Activated CD4-positive, alpha-beta T cell treated with anti-CD3 and anti-CD28 coated beads for 48 hours (primary cell): ENCODE measurements at places on chromosomes 12 and 14.

- no peak for DNase-seq
Observed at GRCh38 chr12:19648591-19648990, 209.3 kb downstream of the AEBP2 start.

GRCh38 chr14:46053221-46053620 lies 598.4 kb downstream of the RPL10L start:
- no peak for DNase-seq

DNA sequence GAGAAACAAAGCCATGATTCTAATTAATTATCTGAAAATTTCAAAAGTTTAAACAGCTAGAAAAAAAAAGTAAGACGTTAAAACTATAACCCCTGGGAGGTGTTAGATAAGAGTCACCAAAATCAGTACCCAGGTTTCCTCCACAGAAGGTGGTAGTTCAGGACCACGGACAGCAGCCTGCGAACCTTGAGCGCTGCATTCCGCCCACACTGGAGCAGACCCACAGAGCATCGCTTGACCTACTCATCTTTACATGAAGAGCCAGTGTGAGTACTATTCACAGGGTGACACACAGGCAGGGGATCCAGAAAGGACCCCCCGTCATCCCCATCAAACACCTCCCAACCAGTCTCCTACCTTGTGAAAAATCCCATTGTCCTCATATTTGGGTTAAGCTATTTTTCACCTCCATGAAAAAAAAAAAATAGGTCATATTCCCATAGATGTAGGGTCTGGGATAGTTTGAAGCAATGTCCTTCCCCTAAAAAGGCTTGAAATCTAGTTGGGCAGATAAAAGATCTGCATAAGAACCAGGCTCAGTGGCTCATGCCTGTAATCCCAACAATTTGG lies 8.8 kb upstream of the CHGA start:
- peak; percentile 62 for DNase-seq

DNA sequence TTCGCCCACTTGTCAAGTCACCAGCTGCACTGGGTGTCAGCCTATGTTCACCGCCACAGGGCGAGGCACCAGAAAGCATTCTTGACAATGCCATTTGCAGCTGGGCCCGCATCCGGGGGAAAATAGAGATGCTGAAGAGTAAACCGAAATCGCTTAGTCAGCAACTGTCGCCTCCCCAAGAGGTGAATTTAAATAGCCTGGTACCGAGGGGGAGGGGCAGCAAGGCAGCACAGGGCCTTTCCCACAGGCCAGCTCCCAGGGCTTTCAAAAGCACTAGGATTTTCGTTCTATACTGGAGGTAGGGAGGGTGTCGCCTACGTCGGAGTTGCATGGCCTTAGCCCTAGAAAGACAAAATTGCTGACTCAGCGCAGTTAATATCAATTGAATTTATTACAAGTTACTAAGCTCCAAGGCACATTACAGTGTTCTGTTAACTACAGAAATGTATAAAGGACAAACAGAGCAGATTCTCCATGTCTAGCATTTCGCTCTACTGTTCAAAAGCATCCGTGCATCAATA lies 4.3 kb downstream of the IRF2BPL start:
- peak; percentile 87 for DNase-seq

DNA sequence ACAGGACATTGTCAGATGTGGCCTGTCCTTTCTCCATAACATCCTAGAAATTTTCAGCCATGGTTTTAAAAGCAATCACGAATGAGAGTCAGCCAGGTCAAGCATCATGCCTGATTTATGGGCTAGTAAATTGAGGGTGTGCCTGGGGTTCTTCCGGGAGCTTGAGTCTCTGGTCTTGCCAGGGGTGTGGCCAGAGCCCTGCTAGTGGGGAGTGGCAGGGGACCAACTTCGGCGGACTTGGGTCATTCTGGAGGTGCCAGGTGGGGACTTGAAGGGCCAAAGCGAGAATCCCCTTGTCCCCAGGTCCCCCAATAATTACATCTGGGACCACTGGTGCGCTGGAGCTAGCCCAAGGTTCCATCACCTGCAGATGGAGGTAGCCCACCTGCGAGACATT lies 5.7 kb downstream of the OTUB2 start:
- DNase-seq, result no peak

- no peak for DNase-seq
Observed at GRCh38 chr12:118183155-118183554, 47.2 kb downstream of the PEBP1 start.

DNA sequence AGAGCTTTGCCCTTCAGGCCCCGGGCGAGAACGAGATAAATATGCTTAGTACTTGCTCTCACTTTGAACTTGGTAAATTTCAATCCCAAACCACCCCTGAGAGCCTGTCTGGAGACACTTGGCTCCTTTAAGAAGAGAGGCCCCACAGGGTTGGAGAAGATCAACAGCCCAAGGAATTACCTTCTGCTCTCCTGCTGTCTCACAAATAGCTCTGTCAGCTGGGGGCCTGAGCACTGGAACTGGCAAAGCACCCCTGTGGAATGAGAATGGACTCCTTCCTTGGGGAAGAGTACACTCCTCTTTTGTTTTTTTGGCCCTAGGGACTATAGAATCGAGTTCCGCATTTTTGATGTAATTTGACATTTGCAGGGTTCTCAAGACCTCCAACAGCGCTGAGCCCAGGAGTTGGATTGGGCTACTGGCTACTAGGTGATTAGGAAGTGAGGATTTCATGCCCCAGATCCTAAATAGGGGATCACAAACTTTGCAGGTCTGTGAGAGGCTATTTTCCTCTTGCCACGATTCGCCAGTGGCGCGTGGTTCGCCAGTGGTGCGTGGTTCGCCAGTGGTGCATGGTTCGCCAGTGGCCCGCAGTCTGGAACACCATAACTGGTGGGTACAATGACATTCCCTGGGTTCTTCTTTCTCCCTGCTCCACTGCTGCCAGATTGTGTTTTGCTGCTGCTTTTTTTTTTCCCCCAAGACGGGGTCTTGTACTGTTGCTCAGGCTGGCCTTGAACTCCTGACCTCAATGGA lies 17.8 kb upstream of the MEG3 start:
- no peak for DNase-seq

DNA sequence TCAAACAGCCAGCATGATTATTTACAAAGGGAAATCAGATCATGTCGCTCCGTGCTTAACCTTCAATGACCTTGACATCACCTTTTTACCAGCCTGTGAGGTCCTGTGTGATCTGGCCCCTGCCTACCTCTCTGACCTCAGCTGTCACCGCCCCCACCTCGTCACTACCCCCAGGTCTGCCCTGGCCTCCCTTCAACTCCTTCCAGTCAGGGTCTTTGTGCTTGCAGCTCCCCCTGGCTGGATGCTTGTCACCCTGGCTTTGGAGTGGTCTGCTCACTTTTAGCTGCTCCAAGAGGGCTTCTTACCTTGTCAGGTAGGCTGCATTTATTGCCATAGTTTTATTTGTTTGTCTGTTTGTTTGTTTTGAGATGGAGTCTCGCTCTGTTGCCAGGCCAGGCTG lies 8.2 kb upstream of the MAX start:
- no peak for DNase-seq

DNA sequence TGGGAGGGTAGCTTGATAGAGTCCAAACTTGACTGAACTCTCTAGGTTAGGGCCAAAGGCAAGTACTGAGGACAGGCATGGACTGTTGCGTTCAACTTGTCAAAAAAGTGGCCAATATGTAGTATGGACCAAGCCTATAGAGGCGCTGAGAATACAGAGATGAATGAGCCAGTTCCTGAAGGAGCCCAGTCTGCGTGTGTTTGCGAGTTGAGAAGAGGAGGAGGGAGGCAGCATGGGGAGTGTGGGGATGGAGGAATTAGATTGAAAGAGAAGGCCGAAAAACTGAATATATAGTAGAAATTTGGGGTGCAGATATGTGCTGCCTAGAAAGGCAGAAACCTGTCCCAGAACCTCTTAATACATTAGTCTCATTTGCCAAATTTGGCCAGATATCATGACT lies 412.4 kb downstream of the PCNX1 start:
- peak; percentile 11 for DNase-seq

- DNase-seq, result no peak
Observed at GRCh38 chr12:114448618-114448933, 42.6 kb upstream of the TBX5 start.

GRCh38 chr12:87152841-87153528 lies 876.2 kb downstream of the C12orf50 start:
- DNase-seq, result no peak
